NCI-H1694 (cell line): ENCODE measurements at places on chromosomes 2 and 18.

DNA sequence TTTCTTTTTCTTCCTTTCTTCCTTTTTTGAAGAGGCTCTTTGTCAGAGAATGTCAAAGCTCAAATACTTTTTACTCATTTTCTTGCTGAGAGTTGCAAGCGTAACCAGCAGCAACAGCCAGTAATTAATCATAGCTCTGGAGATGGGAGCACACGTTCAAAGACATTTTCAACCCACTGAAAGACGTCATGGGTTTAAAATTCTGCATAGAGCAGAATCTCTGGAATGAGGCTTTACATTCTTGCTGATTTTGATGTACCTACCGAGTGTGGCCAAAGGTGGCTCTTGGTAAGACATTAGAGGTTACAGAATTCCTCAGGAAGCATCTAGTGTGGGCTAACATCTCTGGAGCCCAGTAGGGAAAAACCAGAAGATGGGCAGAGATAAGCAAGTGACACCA, 292.5 kb downstream of the MTX2 start:
- no peak for DNase-seq

GRCh38 chr18:71995904-71996465, 548.2 kb downstream of the CBLN2 start:
- DNase-seq: no peak

- no peak for DNase-seq
These were observed 116.6 kb upstream of the NOSTRIN start for GRCh38 chr2:168685600-168686451.

- no peak for DNase-seq
These were observed 6.2 kb downstream of the ZBTB7C start for GRCh38 chr18:48402953-48403352.

DNA sequence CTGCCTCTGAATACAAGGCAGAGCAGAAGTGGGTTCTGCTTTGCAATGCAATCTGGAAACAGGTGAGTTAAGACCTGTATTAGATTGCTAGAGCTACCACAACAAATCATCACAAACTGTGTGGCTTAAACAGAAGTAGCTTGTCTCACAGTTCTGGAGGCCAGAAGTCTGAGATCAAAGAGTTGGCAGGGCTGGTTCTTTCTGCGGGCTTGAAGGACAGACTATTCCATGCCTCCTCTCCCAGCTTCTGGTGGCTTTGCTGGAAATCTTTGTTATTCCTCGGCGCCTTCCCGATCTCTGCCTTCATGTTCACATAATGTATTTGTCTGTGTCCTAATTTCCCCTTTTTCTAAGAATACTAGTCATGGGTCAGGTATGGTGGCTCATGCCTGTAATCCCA, 58.4 kb downstream of the SAP130 start:
- no peak for DNase-seq

GRCh38 chr2:26807788-26808460, 22.1 kb downstream of the CENPA start:
- no peak for DNase-seq

- no peak for DNase-seq
These were observed 40.5 kb downstream of the ABHD3 start for GRCh38 chr18:21664069-21664468.
